ENCODE measurements at places on chromosomes 4 and X.

- DNase-seq, result no peak
These were observed 105.0 kb upstream of the NR0B1 start for GRCh38 chrX:30414144-30414543.

DNA sequence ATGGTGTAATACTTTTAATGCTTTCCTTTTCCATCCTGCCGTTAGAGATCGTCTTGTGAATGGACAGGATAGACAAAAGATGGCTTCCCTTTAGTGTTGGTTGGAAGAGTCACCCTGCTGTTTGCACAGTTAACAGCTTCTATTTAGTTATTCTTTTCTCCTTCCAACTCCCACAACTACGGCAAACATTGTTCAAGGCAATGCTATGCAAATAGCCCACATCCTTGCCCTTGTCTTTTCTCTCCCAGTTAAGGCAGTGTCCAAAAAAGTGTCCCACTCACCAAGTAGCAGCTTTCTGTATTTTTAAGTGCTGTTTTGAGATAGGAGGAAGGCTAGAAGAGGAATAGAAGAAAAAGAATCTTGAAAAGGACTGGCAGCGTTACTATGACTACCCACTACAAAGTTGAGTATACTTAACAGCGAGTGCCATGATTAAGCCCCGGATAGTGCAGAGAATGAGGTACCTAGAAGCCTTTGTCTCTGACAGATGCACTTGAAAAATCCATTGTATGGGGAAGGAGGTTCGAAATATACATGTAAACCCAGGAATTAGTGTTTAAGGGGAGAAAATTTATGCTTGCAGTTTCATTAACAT lies 12.1 kb upstream of the RUFY3 start:
- no peak for DNase-seq

GRCh38 chr4:17469931-17470674 lies 41.8 kb downstream of the QDPR start:
- no peak for DNase-seq

GRCh38 chrX:41043196-41043595 lies 42.0 kb upstream of the USP9X start:
- no peak for DNase-seq

GRCh38 chr4:101286663-101287062 lies 60.7 kb downstream of the PPP3CA start:
- no peak for DNase-seq

DNA sequence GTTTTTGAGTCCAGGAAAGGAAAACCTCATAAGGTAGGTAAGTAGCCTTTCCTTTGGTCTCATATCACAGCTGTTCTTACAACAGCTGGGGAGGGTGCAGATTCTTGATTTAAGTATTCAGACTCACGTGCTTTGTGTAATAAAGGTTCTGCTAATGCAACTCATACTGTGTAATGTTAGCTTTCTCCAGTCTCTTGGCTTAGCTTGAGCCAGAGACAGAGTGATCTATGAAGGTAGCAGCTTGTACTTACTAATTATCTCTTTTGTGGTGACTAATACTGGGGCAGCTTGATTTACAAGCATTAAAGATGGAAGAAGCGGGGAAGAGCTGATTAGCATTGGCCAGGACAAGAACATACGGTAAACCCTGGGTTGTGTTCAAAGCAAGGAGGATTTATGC lies 80.3 kb downstream of the LNX1 start:
- DNase-seq, result no peak

DNA sequence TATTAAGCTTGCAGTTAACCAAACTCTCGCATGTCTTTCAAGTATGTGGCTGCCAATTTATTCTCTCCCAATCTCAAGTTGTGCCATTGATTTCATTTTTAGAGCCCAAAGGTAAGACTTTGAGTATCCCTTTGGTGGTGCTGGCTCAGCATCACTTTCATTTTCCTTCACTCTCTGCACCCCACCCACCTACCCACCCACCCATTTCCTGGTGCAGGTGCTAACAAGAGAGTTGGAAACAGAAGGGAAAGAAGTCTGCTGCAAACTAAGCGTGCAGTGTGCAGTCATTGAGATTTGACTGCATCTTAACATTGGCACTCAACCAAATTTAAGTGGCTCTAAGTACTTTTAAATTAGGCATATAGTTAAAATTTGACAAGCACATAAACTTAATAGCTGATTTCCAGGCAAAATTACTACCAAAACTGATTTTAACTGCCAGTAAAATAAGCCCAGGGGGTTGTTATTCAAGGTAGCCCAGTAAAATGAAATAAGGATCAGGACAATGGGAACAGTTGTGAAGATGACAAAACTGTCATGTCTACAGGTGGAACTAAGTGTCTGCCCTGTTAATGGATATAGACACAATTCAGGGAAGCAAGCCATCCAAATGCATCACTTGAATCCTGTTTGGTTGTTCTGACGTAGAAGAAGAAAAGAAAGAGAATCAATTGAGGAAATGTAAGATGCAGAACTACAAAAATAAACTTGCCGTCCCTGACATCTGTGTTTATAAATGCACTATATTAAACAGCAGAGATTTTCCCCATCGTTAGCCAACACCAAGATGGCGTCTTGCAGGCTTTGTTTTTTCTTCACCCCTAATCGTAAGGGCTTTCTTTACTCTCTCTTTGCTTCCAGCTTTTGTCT lies 184.2 kb downstream of the KDR start:
- no peak for DNase-seq

DNA sequence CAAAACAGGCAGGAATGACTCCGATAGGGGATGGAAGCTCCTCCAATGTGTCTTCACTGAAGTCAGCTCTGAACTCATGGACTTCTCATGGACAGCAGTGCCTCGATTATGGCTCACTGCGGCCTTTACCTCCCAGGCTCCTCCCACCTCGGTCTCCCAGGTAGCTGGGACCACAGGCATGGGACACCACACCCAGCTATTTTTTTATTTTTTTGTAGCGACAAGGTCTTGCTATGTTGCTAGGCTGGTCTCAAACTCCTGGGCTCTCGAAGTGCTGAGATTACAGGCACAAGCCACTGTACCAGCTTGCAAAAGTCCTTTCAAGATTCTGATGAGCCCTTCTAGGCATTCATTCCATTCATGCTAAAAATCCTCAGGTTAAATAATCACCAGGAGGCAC lies 181.5 kb downstream of the NSUN7 start:
- no peak for DNase-seq

GRCh38 chrX:73577361-73577760 lies 14.4 kb downstream of the CHIC1 start:
- no peak for DNase-seq

DNA sequence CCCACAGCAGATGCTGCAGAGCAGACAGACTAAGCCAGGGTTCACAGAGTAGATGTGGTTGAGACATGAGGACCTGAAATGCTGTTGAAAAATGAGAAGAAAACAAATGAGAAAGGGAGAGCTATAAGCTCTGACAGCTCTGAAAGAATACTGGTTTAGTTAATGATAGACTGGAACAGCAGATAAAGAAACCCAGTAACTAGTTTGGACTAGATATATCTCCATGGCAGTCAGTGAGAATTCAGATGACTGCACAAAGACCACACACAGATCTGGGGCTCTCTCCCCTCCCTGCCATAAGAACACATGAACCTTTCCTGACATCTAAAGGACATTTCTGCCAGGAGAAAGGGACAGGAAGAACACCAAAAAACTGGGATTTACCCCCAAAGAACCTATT lies 8.2 kb downstream of the NAA11 start:
- no peak for DNase-seq
